IPS DF 6.9 (cell line): ENCODE measurements at places on chromosomes 2 and 18.

- no peak for DNase-seq
These were observed 3.4 kb upstream of the ASNSD1 start for GRCh38 chr2:189657867-189658266.

- DNase-seq = no peak
These were observed 75.2 kb upstream of the TSPYL6 start for GRCh38 chr2:54330926-54331835.

DNA sequence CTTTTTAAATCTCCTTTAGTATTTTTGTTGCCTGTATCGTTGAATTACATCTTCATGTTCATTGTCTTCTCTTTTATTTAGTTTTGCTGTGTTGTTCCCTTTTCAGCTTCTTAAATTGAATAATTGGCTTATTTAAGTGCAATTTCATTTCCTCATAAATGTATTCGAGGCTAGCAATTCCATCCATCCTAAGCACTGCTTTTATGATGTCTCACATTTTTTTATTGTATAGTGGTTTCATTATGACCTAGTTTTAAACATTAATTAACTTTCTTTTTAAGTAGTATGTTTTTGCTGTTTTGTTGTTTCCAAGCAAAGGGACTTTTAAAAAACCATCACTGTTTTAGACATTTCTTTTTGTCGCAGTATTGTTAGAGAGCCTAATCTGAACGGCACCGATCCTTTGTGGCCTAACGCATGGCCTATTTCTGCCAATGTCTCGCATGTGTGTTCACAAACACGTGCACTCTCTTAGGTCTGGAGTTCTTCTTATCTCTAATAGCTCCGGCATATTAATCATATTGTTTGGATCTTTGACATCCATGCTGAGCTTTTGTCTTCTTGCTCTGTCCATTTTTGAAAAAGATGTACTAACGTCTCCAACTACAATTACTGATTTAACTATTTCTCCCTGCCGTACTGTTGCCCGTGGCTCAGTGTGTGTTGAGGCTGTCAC, 59.6 kb upstream of the ZNF516 start:
- DNase-seq = no peak

- no peak for DNase-seq
These were observed 622.1 kb upstream of the ID2 start for GRCh38 chr2:8059794-8060193.

DNA sequence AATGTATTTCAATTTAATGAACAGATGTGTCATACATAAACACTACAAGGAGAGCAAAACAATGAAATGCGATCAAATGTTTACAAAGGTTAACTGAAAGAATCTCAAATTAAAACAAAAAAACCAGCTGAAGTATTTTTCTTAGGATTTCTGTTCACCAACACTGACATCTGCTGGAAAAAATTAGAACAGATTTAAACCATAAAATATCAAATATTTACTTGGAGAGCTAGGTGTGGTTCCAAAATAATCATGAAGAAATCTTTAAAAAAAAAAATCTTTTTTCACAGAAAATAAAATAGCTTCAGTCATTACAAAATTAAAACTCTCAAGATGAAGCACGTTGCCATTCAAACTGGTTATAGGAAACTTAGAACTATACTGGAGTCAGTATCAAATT, 13.8 kb downstream of the MMADHC start:
- DNase-seq = no peak
